ENCODE measurements at places on chromosomes 2 and 18.

- no peaks in the 10 kb centered on the region for H3K36me3 ChIP-seq
- no peaks in the 10 kb centered on the region for H3K4me1 ChIP-seq
- no peak overlapping the region for H3K27ac ChIP-seq
- H3K4me3 ChIP-seq: no peak overlapping the region
- H3K27me3 ChIP-seq: no peaks in the 10 kb centered on the region
Observed at GRCh38 chr18:56381196-56381595, 257.2 kb downstream of the TXNL1 start.

DNA sequence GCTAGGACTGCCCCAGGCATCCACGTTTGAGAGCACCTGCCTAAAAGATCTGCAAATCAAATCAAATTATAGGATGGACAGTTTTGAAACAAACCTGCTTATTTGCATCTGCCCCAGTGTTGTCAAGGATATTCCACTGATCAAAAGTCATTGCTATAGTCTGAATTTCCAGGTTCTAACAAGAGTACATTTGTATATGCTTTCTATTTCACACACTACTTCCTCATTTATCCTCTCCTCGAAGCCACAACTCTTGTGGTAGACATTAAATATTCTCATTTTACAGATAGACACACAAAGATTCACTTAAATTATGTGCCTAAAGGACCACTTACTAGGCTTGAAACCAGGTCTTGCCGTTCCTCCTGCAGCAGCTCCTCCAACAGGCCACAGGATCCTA lies 11.9 kb upstream of the TET3 start:
- no peak for DNase-seq
- peaks cover 76% of the 10 kb centered on the region for H3K4me1 ChIP-seq
- no peak overlapping the region for H3K4me3 ChIP-seq
- H3K36me3 ChIP-seq: no peaks in the 10 kb centered on the region

DNA sequence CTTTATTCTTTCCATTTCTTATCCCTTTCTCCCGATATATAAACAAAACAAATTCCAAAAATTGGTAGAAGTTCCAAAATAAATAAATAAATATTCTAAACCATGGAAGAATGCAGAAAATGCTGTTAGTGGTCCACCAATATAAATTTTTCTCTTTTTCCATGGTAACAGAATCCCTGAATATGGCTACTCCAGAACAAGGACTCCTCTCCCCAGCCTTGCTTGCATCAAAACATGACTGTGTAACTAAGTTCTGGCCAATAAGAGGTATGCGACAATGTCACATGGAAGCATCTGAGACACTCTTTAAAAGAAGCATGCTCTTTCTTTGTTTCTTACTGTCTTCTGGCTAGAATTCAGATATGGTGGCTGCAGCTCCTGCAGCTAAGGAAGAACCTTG lies 325.1 kb upstream of the TANK start:
- peaks cover 7% of the 10 kb centered on the region for H3K27me3 ChIP-seq
- no peak overlapping the region for H3K27ac ChIP-seq
- DNase-seq: no peak
- H3K4me1 ChIP-seq: no peaks in the 10 kb centered on the region

GRCh38 chr18:67771271-67771670 lies 254.8 kb upstream of the DSEL start:
- no peak for DNase-seq
- no peaks in the 10 kb centered on the region for H3K27me3 ChIP-seq
- H3K4me1 ChIP-seq: no peaks in the 10 kb centered on the region
- no peaks in the 10 kb centered on the region for H3K36me3 ChIP-seq
- no peak overlapping the region for H3K4me3 ChIP-seq

GRCh38 chr2:191302459-191303139 lies 57.4 kb downstream of the MYO1B start:
- no peak overlapping the region for H3K4me3 ChIP-seq
- H3K27ac ChIP-seq: no peak overlapping the region
- H3K36me3 ChIP-seq: no peaks in the 10 kb centered on the region
- H3K27me3 ChIP-seq: no peaks in the 10 kb centered on the region
- peak; percentile 5 for DNase-seq

GRCh38 chr2:232892221-232892620 lies 22.2 kb downstream of the SNORC start:
- H3K27me3 ChIP-seq: peaks cover 26% of the 10 kb centered on the region
- H3K36me3 ChIP-seq: no peaks in the 10 kb centered on the region
- no peak for DNase-seq
- H3K27ac ChIP-seq: no peak overlapping the region
- H3K4me1 ChIP-seq: peaks cover 14% of the 10 kb centered on the region
- no peak overlapping the region for H3K4me3 ChIP-seq

GRCh38 chr18:48919547-48919946 lies 31.2 kb downstream of the SMAD7 start:
- peaks cover 2% of the 10 kb centered on the region for H3K36me3 ChIP-seq
- H3K27ac ChIP-seq: no peak overlapping the region
- no peaks in the 10 kb centered on the region for H3K27me3 ChIP-seq
- no peak for DNase-seq
- H3K4me1 ChIP-seq: peaks cover 33% of the 10 kb centered on the region
- H3K4me3 ChIP-seq: no peak overlapping the region

- no peak overlapping the region for H3K27ac ChIP-seq
- H3K4me1 ChIP-seq: no peaks in the 10 kb centered on the region
- no peaks in the 10 kb centered on the region for H3K27me3 ChIP-seq
- DNase-seq: no peak
- H3K4me3 ChIP-seq: no peak overlapping the region
Observed at GRCh38 chr2:232689152-232689910, 7.8 kb upstream of the GIGYF2 start.

- H3K27ac ChIP-seq: no peak overlapping the region
- peaks cover 26% of the 10 kb centered on the region for H3K4me1 ChIP-seq
- H3K4me3 ChIP-seq: no peak overlapping the region
- DNase-seq: no peak
- no peaks in the 10 kb centered on the region for H3K27me3 ChIP-seq
Observed at GRCh38 chr2:226847090-226847489, 11.2 kb downstream of the RHBDD1 start.

- no peak for DNase-seq
- H3K4me3 ChIP-seq: no peak overlapping the region
- no peak overlapping the region for H3K27ac ChIP-seq
Observed at GRCh38 chr2:22290909-22291473, 1094.0 kb upstream of the KLHL29 start.

GRCh38 chr2:151770995-151771394 lies 36.7 kb upstream of the NEB start:
- H3K4me1 ChIP-seq: peaks cover 23% of the 10 kb centered on the region
- no peaks in the 10 kb centered on the region for H3K36me3 ChIP-seq
- H3K27ac ChIP-seq: no peak overlapping the region
- H3K4me3 ChIP-seq: no peak overlapping the region
- DNase-seq: no peak

- no peak overlapping the region for H3K4me3 ChIP-seq
- peaks cover 8% of the 10 kb centered on the region for H3K4me1 ChIP-seq
- peaks cover 33% of the 10 kb centered on the region for H3K27me3 ChIP-seq
- H3K27ac ChIP-seq: no peak overlapping the region
Observed at GRCh38 chr18:36189486-36189885, 2.2 kb downstream of the MOCOS start.

GRCh38 chr2:189297446-189297845 lies 117.9 kb upstream of the COL5A2 start:
- H3K27ac ChIP-seq: no peak overlapping the region
- no peaks in the 10 kb centered on the region for H3K27me3 ChIP-seq
- H3K4me1 ChIP-seq: peaks cover 79% of the 10 kb centered on the region

DNA sequence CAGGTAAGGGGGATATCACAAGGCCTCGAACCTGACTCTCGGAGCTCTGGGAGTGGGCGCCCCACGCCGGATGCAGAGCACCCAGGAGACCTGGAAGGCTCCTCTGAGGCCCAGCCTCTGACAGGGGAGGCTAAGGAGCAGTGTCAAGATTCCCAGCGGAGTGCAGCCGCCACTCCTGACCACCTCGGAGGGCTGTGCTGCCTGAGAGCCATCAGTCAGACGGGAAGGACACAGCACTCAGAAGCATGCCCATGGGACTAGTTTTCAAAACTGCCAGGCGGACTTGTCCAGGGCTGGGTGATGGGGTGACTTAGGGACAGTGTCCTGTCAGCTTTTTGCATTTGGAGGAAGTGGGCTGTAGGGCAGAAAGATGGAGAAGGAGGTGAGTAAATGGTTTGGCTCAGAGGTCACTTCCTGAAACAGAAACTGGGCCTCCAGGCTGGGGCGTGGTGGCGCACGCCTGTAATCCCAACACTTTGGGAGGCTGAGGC lies 34.6 kb upstream of the B3GNT7 start:
- no peaks in the 10 kb centered on the region for H3K36me3 ChIP-seq
- H3K27ac ChIP-seq: no peak overlapping the region
- no peaks in the 10 kb centered on the region for H3K27me3 ChIP-seq
- no peak overlapping the region for H3K4me3 ChIP-seq

GRCh38 chr2:202555356-202555755 lies 79.4 kb upstream of the FAM117B start:
- H3K27ac ChIP-seq: no peak overlapping the region
- peak; percentile 23 for DNase-seq
- H3K36me3 ChIP-seq: no peaks in the 10 kb centered on the region
- H3K4me1 ChIP-seq: peaks cover 7% of the 10 kb centered on the region
- no peaks in the 10 kb centered on the region for H3K27me3 ChIP-seq

GRCh38 chr2:157413326-157414035 lies 30.4 kb downstream of the CYTIP start:
- peak; percentile 66 for DNase-seq
- no peaks in the 10 kb centered on the region for H3K27me3 ChIP-seq

DNA sequence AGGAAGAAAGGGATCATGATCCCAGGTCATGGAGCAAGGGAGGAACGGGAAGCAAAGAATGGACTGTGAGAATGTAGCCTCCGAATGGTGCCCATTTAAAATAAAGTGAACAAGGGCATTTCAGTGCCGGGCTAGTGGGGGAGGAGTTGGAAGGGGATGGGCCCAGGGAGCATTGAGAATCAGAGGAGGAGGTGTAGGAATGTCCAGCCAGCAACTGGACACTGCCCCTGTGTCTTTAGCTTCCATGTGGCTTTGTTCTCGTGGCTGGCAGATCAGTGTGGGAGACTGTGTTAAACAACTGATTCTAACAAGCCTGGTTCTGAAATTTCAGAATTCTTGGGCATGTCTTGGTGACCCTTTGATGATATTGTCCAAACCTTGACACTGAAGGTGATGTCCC lies 1.4 kb upstream of the RNF103 start:
- no peak overlapping the region for H3K4me3 ChIP-seq
- H3K36me3 ChIP-seq: peaks cover 4% of the 10 kb centered on the region
- no peak for DNase-seq
- H3K27me3 ChIP-seq: peaks cover 5% of the 10 kb centered on the region
- H3K27ac ChIP-seq: no peak overlapping the region

GRCh38 chr18:78309924-78310323 lies 669.7 kb upstream of the SALL3 start:
- DNase-seq: no peak
- peaks cover 4% of the 10 kb centered on the region for H3K27me3 ChIP-seq
- no peak overlapping the region for H3K27ac ChIP-seq
- peaks cover 3% of the 10 kb centered on the region for H3K36me3 ChIP-seq
- H3K4me1 ChIP-seq: no peaks in the 10 kb centered on the region
- no peak overlapping the region for H3K4me3 ChIP-seq

DNA sequence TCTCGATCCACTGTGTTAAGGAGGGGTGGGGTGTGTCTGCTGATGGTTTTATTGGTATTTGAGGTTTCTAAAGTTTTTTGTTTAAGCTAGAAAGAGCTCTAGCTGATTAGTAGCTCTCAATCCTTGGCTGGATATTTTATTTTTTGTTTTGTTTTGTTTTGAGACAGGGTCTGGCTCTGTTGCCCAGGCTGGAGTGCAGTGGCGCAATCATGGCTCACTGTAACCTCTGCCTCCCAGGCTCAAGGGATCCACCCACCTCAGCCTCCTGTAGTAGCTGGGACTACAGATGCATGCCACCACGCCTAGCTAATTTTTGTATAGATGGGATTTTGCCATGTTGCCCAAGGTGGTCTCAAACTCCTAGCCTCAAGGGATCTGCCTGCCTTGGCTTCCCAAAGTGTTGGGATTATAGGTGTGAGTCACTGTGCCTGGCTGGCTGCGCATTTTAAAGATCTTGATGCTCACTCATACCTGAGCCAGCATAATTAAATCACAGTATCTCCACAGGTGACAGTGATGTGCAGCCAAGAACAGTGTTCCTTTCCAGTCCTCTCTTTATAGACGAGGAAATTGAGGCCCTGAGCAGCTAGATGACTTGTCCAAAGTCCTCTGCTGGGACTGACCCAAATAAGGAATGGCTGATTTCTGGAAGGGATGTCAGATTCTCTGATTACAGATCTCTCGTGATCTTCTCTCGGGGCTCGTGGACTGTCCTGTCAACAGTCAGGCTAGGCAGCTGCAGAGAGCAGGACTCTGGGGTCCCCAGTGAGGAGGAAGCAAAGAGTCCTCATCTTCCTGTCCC lies 44.5 kb downstream of the SPTBN1 start:
- no peak overlapping the region for H3K4me3 ChIP-seq
- no peak overlapping the region for H3K27ac ChIP-seq
- no peaks in the 10 kb centered on the region for H3K4me1 ChIP-seq
- H3K27me3 ChIP-seq: no peaks in the 10 kb centered on the region
- DNase-seq: no peak

- no peaks in the 10 kb centered on the region for H3K4me1 ChIP-seq
- H3K36me3 ChIP-seq: peaks cover 30% of the 10 kb centered on the region
- H3K4me3 ChIP-seq: no peak overlapping the region
- H3K27me3 ChIP-seq: no peaks in the 10 kb centered on the region
- no peak for DNase-seq
- H3K27ac ChIP-seq: no peak overlapping the region
Observed at GRCh38 chr2:15260196-15260595, 300.9 kb downstream of the NBAS start.

- H3K27me3 ChIP-seq: peaks cover 8% of the 10 kb centered on the region
- no peak overlapping the region for H3K4me3 ChIP-seq
- DNase-seq: no peak
- peaks cover 9% of the 10 kb centered on the region for H3K4me1 ChIP-seq
Observed at GRCh38 chr2:46893269-46893939, 22.2 kb downstream of the MCFD2 start.

GRCh38 chr2:120313695-120314615 lies 32.0 kb upstream of the INHBB start:
- H3K27ac ChIP-seq: no peak overlapping the region
- no peak for DNase-seq
- peaks cover 41% of the 10 kb centered on the region for H3K4me1 ChIP-seq
- H3K36me3 ChIP-seq: no peaks in the 10 kb centered on the region
- H3K27me3 ChIP-seq: no peaks in the 10 kb centered on the region
- H3K4me3 ChIP-seq: peak overlapping the region; percentile 79

- no peak for DNase-seq
- no peaks in the 10 kb centered on the region for H3K36me3 ChIP-seq
- H3K4me1 ChIP-seq: no peaks in the 10 kb centered on the region
Observed at GRCh38 chr2:164696634-164697033, 75.4 kb upstream of the GRB14 start.

DNA sequence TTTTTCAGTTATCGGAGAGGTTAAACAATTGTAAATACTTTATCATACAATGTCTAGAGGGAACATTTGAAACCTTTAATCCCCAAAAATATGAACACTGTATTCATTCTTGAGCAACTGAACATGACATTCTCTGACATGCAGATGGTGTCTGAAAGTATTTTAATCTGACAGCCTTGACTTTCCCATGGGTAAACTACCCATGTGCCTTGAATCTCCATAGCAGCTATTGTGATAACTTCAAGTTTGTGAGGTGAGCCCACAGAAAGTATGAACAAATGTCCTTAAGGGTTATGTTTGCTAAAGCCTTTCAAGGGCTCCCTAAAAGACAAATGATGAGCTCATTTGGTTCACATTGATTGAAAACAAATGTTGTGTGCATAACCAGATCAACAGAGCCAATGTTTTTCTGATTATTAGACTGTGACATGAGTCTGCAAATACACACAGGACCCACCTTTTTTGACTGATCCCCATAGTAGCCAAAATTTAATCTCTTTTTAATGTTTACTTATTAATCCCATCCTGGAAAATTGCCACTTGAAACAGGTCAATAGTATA lies 1326.0 kb downstream of the LRP1B start:
- no peaks in the 10 kb centered on the region for H3K4me1 ChIP-seq
- no peaks in the 10 kb centered on the region for H3K27me3 ChIP-seq
- no peak overlapping the region for H3K27ac ChIP-seq

Measured in activated T-cell treated with anti-CD3 and anti-CD28 coated beads, Interleukin-2, amount 50 U/mL, for 72 hours (primary cell).